Neural crest cell (in vitro differentiated cells): ENCODE measurements at places on chromosomes 2 and 18. TPM values are rescaled to one million over a fixed set of nuclear protein-coding genes. Genes with fewer than 3 reads are reported as not detected.

DNA sequence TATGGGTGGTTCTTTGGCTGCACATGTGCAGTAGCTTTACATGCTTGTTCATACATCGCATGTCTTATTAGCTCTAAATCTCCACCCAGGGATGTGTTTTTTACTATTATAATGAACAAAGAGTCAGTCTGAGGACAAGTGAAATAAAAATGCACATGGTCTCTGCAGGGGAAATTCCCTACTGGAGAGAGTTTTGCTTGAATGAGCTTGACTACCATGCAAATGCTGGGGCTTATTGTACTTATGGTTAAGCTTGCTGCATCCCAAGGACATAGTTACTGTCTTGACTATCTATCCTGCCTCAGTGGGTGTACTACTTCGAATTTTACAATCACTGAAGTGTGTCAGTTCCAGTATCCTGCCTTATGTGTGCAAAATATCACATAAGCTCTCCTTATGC is 362.7 kb downstream of the TDRD15 start:
- no peak for DNase-seq
- H3K27me3 ChIP-seq, result no peaks in the 10 kb centered on the region
- H3K36me3 ChIP-seq, result no peaks in the 10 kb centered on the region
- no peaks in the 10 kb centered on the region for H3K4me1 ChIP-seq
- H3K4me3 ChIP-seq, result no peak overlapping the region

DNA sequence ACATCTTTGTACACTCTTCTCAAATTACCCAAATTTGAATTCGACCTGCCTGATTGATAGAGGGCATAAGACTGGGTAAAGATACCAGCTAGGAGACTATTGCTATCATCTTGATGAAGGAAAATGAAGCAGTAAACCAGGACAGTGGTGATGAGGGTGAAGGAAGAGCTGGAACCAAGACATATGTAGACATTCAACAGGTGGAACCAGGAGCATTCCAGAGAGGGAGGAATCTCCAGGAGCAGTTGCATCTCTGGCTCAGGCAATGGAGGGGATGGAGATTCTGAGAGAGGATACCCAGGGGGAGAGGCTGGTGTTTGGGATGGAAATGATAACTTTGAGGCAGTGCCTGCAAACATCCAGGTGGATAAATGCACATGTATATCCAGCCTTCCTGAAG is 41.6 kb downstream of the SDC1 start:
- DNase-seq, result no peak
- no peak overlapping the region for H3K4me3 ChIP-seq
- H3K27me3 ChIP-seq, result no peaks in the 10 kb centered on the region
- H3K36me3 ChIP-seq, result no peaks in the 10 kb centered on the region
- no peak overlapping the region for H3K27ac ChIP-seq

DNA sequence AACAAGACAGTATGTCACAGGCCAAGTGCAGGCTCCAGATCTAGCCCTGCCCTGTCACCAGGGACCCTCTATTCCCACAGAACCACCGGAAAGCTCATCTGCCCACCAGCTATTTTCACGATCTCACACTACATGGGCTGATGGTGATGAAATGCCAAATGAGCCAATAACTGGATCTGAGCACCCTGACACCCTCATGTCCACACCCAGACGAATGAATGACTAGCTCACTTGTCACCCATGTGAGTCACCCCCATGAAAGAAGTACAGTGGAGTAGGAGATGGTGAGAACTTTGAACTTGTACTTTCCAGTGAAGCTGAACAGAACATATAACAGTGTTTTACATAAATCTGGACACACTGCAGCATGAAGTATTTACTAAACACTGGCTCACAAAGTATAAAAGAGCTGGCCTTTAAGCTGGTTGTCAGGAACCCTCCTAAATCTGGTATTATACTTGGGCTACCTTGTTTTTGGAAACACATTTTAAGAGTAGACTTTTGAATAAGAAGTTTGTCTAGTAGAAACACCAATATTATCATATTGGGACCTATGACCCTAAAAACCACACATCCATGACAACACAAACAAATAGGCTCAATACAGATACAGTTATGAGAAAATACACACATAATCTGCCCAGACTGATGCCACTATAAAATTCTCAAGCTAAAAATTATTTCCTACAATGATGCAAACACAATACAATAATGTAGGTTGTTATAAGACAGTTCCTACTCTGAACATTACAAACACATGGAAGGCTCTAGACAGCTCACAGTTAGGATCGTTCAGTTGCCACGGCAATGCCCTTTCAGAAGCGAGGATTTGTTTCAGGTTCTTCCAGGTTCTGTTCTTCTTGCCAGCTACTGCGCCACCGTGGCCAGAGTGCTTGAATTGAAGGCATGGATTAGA is 19.0 kb downstream of the INO80C start:
- peaks cover 9% of the 10 kb centered on the region for H3K36me3 ChIP-seq
- no peaks in the 10 kb centered on the region for H3K27me3 ChIP-seq
- peak overlapping the region; percentile 35 for H3K27ac ChIP-seq
- DNase-seq, result no peak
- no peak overlapping the region for H3K4me3 ChIP-seq

DNA sequence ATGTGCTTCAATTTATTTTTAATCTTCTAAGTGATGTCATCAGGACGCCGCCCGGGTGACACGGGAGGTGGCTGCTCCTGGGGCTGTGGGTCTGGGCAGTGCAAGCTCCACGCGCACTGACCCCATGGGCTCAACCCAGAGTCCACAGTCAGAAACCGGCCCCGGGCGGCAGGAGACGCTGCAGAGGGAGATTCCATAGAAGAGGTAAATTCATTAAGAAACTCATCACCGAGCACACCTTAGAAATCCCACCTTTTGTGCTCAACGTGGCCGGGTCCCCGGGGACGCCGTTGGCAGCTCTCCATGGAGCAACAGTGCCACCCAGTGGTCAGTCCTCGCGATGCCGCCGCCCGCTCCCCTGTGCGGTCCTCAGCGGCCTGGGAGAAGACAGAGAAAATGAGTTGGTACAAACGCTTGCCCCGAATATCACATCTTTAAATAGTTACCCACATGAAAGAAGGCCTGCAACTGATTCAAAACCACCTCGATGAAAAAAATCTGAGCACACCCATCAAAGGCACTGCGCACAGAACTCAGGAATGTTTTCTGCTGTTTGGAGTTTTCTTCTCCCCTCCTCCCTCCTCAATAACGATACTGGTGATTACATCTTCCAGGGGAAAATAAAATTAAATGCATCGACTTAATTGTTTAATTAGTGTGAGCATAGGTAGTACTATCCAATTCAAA is 92.6 kb downstream of the CMPK2 start:
- H3K4me1 ChIP-seq, result peaks cover 34% of the 10 kb centered on the region
- DNase-seq, result peak; percentile 96
- H3K27ac ChIP-seq, result peak overlapping the region; percentile 95
- peak overlapping the region; percentile 82 for H3K4me3 ChIP-seq
- H3K27me3 ChIP-seq, result no peaks in the 10 kb centered on the region

Gene SH2D6
- 0.34 and 1.2 TPM in 2 replicates for total RNA-seq

DNA sequence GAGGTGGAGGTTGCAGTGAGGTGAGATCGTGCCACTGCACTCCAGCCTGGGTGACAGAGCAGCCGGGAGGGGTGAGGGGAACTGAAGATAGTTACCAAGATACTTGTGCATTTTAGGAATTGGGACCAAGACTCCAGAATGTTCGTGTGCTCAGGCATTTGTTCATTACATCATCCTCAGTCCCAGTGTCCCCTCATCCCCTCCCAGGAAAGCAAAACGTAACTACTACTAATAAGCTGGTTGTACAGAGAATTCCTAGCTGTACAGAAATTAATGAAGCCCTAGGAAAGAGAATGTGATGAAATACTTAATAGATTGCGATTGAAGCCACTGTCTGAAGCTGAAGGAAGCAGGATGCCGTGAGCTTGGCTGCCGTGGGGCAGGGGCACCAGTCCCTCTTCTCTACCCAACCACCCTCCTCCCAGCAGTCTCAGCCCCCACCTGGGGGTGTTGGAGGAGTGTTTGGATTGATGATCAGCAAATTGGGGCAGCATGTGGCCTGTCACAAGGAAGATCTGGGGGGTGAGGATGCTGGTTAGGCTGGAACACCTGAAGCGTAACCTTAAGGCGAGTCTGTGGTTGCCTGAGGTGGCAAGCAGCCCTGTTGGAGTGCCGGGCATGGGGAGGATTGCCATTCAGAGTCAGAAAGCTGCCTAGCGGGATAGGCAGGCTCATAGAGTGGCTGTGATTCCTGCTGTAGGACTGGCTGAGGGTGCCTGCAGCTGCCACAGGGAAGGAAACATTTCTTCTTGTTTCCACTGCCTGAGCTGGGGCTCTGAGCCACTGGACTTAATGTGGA is 140.9 kb downstream of the SH3RF3 start:
- no peaks in the 10 kb centered on the region for H3K27me3 ChIP-seq
- peaks cover 19% of the 10 kb centered on the region for H3K4me1 ChIP-seq

- H3K27ac ChIP-seq, result peak overlapping the region; percentile 62
- H3K36me3 ChIP-seq, result no peaks in the 10 kb centered on the region
- DNase-seq, result no peak
Observed at GRCh38 chr2:239690651-239691631, 290.1 kb upstream of the HDAC4 start.

GRCh38 chr2:216856406-216857065 is 3.3 kb downstream of the TNP1 start:
- H3K4me1 ChIP-seq, result peaks cover 47% of the 10 kb centered on the region
- no peak overlapping the region for H3K4me3 ChIP-seq
- no peak for DNase-seq
- no peaks in the 10 kb centered on the region for H3K36me3 ChIP-seq

- no peaks in the 10 kb centered on the region for H3K36me3 ChIP-seq
- peaks cover 19% of the 10 kb centered on the region for H3K4me1 ChIP-seq
- H3K27ac ChIP-seq, result no peak overlapping the region
- no peak overlapping the region for H3K4me3 ChIP-seq
Observed at GRCh38 chr2:171516793-171517192, 5.5 kb upstream of the CYBRD1 start.

GRCh38 chr18:44309185-44309584 is 371.5 kb upstream of the SETBP1 start:
- no peak overlapping the region for H3K4me3 ChIP-seq
- no peaks in the 10 kb centered on the region for H3K27me3 ChIP-seq

DNA sequence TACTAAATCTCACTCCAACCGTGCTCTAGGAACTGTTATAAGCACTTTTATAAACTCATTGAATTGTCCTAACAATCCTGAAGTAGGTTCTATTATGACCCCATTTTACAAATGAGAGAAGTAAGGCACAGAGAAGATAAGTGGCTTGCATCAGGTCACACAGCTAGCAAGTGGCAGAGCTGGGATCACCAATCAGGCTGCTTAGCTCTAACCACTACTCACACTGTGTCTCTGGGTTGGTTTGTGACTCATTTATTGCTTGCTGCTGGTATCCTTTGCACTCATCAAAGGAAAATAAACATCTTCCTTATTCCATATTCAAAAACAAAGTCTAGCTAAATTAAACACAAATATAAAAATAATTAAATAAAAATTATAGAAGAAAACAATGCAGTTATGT is 42.5 kb upstream of the IL1R2 start:
- H3K27ac ChIP-seq, result no peak overlapping the region
- DNase-seq, result no peak
- no peak overlapping the region for H3K4me3 ChIP-seq
- H3K4me1 ChIP-seq, result peaks cover 7% of the 10 kb centered on the region
- H3K27me3 ChIP-seq, result no peaks in the 10 kb centered on the region

GRCh38 chr2:66753660-66754059 is 318.7 kb downstream of the MEIS1 start:
- peaks cover 2% of the 10 kb centered on the region for H3K36me3 ChIP-seq
- no peaks in the 10 kb centered on the region for H3K27me3 ChIP-seq
- no peak for DNase-seq
- no peaks in the 10 kb centered on the region for H3K4me1 ChIP-seq

GRCh38 chr2:84965192-84965516 is 5.8 kb upstream of the KCMF1 start:
- no peak for DNase-seq
- H3K27me3 ChIP-seq, result no peaks in the 10 kb centered on the region
- H3K27ac ChIP-seq, result peak overlapping the region; percentile 52
- peaks cover 43% of the 10 kb centered on the region for H3K4me1 ChIP-seq

GRCh38 chr2:105674401-105674800 is 70.3 kb upstream of the NCK2 start:
- H3K4me3 ChIP-seq, result peak overlapping the region; percentile 18
- peak overlapping the region; percentile 76 for H3K27ac ChIP-seq
- no peak for DNase-seq
- no peaks in the 10 kb centered on the region for H3K27me3 ChIP-seq
- no peaks in the 10 kb centered on the region for H3K36me3 ChIP-seq
- peaks cover 32% of the 10 kb centered on the region for H3K4me1 ChIP-seq
